Activated CD4-positive, alpha-beta T cell treated with anti-CD3 and anti-CD28 coated beads, Interleukin-2, amount 10 ng/mL, durations not matched to agents 24 days and 14 days (primary cell): ENCODE measurements at places on chromosomes 4 and X.

GRCh38 chr4:1346781-1347409 lies at the start of gene UVSSA:
TSS of gene UVSSA (plus strand) at chr4:1347208. CDS start at chr4:1348092, 884 bp downstream.
- peak; percentile 100 for DNase-seq

DNA sequence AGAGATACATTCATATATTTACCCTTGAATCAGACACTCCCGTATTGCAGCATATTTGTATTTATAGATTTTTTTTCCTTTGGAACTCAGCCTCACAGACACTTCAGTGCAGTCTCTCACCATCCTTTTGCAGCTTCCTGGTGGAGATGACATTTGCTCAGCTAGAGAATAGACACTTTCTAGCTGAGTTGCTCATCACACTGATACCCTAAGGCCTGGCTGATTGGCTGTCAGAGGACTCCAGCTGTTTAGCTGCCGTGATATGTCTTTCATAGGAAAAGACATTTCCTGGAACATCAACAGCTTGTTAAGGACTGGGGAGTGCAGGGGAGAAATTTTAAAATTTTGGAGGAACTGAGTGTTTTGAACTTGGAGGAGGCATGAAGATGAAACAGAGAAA lies 429.6 kb downstream of the SMARCA1 start:
- no peak for DNase-seq

DNA sequence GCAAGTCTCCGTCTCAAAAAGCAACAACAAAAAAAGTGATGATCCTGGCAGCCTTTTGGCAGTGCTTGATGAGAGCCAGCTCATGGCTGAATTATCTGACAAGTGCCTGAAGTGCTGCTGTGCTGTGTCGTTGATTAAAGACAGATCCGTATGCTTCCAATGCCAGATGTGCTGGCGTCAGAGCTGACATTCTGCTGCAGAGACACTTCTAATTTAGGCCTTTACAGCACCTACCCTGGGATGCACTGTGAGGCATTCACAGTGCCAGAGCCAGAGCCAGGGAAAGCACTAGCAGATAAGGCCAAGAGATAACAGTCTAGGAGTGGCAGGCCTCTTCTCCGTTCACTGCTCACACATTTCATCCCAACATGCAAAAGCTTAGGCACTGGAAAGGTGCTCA lies 995.5 kb downstream of the RAB28 start:
- no peak for DNase-seq

- DNase-seq, result no peak
Observed at GRCh38 chr4:158316264-158316663, 106.0 kb downstream of the TMEM144 start.

DNA sequence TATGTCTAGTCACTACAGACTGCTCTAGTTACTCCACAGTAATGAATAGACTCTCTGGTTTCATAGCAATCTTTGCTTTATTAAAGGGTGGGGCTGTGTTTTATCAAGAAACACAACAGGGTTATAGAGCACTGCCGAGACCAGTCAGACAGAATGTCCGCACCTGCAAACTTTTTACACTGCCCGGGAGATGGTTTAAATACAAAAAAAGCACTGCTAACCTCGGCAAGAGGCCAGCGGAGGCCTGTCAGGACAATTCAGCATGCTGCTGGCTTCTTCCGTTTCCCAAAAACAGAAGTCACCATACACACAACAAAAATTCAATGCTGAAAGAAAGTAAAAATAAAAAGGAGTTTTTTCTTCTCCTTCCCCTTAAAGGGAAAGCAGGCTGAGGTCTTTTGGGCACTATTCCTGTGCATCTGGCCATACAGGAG lies 67.4 kb downstream of the IRF2 start:
- no peak for DNase-seq

GRCh38 chrX:153342762-153343558 lies 9.0 kb downstream of the ZNF275 start:
- peak; percentile 64 for DNase-seq

DNA sequence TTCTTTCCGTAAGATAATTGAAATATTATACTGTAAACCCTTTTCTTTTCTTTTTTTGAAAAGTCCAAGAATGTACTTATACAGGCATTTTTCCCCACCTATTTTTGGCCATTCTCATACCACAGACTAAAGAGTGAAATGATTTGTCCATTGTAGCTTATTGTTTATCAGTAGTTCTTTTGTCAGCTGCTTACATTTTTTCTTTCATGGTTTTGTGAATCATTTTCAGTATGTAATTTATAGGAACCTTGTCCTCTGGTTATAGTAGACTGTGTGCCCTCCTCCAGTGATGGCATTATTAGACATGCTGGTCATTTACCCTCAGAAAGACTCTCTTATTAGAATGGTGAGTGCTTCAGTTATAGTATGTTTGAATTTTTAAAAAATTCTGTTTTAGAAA lies 56.7 kb downstream of the CCKAR start:
- DNase-seq, result no peak

- DNase-seq, result no peak
Observed at GRCh38 chr4:48664938-48665337, 115.1 kb downstream of the FRYL start.

- peak; percentile 60 for DNase-seq
Observed at GRCh38 chr4:139014371-139015268, 961 bp upstream of the NOCT start.

- no peak for DNase-seq
Observed at GRCh38 chr4:25638806-25639205, 16.8 kb upstream of the SLC34A2 start.

DNA sequence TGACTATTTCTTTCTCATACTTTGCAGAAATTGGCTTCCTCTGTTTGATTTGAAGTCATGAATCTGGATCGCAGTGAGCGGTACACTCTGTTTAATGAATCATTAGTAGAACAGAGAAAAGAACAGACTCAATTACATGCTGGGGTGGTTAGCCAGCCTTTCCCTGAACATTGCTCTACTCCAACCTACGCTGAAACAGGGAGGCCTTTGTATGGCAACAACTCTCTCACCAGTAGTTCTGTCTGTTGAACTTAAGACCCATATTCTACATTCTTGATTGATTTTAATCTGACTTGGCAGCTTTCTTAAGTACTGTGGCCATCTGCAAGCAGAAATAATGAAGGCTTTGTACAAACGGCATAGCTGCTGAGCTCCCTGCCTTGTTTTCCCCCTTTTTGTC lies 19.0 kb upstream of the AP1S2 start:
- no peak for DNase-seq

DNA sequence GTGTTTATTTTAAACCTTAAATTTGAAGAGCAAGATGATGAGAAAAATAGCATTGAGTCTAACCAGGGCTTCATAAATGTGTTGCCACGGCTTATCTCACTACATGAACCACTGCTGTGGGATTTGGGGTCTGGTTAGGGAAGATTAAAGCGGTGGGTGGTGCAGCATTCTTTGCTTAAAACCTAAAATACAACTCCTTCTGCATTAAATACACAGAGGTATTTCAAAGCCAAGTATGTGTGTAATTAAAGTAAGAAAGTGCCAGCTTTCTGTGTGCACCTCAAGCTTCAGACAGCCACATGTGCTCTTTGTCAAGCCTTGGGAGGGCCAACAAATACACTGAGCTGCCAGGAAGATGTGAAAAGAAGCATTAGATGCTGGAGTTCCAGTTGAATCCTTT lies 128.0 kb downstream of the CPE start:
- DNase-seq, result no peak

GRCh38 chr4:94621491-94622080 lies 136.2 kb upstream of the BMPR1B start:
- peak; percentile 66 for DNase-seq

DNA sequence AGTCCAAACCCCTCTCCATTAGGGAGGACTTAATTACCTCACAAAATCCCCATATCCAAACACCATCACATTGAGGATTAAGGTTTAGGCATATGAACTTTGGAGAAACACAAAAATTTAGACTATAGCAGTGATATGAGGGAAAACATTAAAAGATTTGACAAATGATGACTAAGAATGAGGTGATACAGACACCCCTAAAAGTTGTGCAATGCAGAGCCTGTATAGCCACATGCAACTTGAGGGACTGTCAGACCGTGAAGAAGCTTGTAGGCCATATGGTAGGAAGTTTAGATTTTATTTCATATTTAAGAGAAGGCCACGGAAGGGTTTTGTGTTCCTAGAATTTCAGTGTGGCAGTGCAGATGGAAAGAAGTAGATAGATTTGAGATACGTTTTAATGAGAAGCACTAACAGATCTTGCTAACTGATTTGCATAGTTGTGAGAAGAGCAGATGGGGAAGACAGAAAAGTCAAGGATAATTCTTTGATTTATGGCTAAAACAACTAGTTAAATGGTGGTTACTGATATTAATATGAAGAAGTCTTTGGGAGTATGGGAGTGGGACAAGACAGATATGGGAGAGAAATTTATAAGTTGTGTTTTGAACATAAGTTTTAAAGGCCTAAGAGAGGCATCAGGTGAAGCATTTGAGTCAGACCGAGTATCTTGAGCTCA lies 5.5 kb upstream of the FIP1L1 start:
- DNase-seq, result no peak

GRCh38 chr4:158020734-158021346 lies 152.0 kb downstream of the GASK1B start:
- DNase-seq, result no peak

DNA sequence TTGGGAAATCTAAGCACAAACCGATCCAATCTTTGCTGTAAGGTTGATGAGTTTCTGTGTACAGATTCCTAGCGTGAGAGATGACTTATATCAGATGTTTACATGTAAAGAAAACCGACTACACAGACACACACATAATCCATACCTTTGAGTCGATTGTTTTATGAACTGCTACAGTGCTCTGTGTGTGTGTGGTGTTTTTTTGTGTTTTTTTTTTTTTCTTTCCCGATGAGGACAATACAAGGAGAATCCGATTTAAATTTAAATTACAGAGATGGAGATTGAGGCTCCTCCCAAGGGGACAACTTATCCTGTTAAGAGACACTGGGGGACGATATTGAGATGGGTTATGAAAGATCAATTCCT lies 461 bp upstream of the SLC9A6 start:
- DNase-seq, result no peak

- no peak for DNase-seq
Observed at GRCh38 chr4:6885953-6886557, 23.6 kb upstream of the TBC1D14 start.

- no peak for DNase-seq
Observed at GRCh38 chrX:16659321-16659720, 9.4 kb downstream of the S100G start.

- DNase-seq, result no peak
Observed at GRCh38 chrX:40300286-40300890, 202.6 kb upstream of the BCOR start.

- no peak for DNase-seq
Observed at GRCh38 chr4:164876700-164877324, at the start of gene APELA. TSS of gene APELA (plus strand) at chr4:164877178. CDS start at chr4:164877332, 154 bp downstream.

- peak; percentile 55 for DNase-seq
Observed at GRCh38 chr4:2046031-2046961, 12.8 kb upstream of the NAT8L start.

- no peak for DNase-seq
Observed at GRCh38 chrX:130158311-130158710, 7.3 kb downstream of the AIFM1 start.

DNA sequence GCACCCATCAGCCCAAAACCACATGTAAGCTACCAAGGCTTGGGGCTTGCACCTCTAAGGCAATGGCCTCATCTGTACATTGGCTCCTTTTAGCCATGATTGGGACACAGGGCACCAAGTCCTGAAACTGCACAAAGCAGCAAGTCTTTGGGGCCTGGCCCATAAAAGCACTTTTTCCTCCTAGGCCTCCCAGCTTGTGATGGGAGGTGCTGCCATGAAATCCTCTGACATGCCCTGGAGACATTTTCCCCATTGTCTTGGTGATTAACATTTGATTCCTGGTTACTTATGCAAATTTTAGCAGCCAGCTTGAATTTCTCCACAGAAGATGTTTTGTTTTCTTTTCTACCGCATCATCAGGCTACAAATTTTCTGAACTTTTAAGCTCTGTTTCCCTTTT lies 58.5 kb upstream of the PABPC4L start:
- DNase-seq, result no peak

DNA sequence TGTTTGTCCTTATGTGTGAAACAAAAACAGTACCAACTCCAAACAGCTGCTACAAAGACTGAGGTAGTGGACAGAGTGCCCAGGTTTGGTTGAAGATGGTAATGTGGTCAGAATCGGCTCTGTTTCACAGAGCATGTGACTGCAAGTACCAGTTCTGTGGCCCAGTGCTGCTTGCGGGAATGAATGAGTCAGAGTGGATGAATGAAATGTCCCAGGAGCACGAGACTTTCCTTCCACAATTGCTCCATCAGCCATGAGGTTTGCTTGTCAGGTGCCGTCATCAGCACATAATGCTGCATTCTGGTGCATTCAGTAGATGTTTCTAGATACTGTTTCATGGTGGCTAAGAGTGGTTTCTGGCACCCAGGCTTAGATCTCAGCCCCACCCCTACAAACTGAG lies 84.2 kb downstream of the GPR143 start:
- DNase-seq, result no peak

- no peak for DNase-seq
Observed at GRCh38 chr4:27148211-27148895, 287.7 kb downstream of the STIM2 start.

- DNase-seq, result no peak
Observed at GRCh38 chrX:150352581-150352980, 10.5 kb upstream of the MAMLD1 start.

DNA sequence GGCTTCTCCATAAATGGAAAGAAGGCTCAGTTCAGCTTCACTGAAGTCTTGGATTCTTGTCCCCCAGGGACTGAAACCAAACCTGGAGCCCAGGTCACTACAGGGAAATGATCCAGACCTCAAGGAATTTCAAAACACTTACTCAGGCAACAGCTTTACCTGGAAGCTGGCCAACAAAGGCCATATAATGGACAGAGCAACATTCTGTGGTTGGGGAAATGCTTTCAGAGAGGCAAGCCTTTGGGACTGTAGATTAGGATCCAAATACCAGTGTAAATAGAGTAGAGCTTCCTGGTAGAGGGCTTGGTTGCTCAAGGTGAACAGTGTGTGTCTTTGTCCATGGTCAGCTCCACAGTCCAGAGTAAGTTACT lies 57.0 kb upstream of the PROM1 start:
- no peak for DNase-seq

- no peak for DNase-seq
Observed at GRCh38 chrX:102712216-102712966, at the start of gene GPRASP2. TSS of gene GPRASP2 (plus strand) at chrX:102712448. CDS start at chrX:102714870, 2,422 bp downstream.

DNA sequence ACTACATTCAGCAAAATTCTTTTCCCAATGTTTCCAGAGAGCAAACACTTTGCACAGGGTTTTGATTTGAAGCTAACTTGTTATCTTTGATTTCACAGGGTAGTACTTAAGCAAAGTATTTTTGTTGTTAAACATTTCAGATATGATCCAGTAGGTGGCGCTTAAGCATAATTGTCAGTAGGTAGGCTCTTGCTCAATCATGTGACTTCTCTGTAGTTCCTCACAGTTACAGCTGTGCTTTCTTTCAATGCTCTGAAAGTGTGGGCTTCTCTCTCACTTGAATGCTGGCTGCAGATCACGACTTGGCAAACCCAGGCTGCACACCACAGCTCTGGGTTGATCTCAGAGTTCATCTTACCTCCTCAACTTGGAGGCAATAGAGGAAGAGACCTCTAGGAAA lies 1016.5 kb downstream of the SH3BGRL start:
- no peak for DNase-seq

- DNase-seq, result no peak
Observed at GRCh38 chrX:112043997-112044396, 38.6 kb downstream of the TRPC5 start.

GRCh38 chr4:113758372-113758771 lies 3.2 kb downstream of the CAMK2D start:
- DNase-seq, result no peak

- no peak for DNase-seq
Observed at GRCh38 chrX:115023139-115023538, 5.7 kb upstream of the IL13RA2 start.
